ENCODE measurements at places on chromosomes 12 and 14.
A peak's percentile ranks its signal among the peaks of the same experiment; 100 is the strongest.

DNA sequence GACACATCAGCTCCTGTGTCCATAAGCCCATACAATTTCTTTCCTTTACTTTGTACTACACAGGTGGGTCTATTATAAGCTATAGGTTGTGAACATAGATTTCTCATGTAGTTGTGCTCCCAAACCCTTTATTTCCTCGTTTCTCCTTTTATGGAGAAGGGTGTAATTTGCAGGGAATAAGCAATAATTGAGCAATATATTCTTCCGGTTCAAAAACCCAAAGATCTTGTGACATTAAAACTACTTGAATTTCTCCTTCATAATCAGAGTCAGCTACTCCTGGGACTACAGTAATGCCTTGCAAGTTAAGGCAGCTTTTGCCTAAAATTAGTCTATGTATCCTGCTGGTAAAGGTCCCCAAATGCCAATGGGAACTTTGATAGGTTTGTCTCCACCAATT lies 19.1 kb upstream of the MAPKAPK5 start:
- DNase-seq, result no peak

DNA sequence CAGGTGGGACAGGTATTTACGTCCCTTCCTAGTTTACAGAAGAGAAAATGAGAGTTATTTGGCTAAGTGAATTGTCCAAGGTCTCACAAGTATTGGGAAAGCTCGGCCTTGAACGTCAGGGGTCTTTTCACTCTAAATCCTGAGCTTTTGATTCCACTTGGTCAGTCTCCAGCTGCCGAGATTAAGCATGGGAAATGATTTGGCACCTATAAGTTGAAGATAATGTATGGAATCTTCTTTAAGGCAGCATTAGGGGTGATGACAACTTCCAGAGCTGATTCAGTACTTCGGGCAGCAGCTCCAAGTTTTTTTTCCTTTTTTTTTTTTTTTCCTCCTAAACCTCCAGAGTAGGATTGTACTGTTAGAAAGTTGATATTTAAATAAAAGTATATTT lies 722 bp downstream of the FAM234B start:
- no peak for DNase-seq

DNA sequence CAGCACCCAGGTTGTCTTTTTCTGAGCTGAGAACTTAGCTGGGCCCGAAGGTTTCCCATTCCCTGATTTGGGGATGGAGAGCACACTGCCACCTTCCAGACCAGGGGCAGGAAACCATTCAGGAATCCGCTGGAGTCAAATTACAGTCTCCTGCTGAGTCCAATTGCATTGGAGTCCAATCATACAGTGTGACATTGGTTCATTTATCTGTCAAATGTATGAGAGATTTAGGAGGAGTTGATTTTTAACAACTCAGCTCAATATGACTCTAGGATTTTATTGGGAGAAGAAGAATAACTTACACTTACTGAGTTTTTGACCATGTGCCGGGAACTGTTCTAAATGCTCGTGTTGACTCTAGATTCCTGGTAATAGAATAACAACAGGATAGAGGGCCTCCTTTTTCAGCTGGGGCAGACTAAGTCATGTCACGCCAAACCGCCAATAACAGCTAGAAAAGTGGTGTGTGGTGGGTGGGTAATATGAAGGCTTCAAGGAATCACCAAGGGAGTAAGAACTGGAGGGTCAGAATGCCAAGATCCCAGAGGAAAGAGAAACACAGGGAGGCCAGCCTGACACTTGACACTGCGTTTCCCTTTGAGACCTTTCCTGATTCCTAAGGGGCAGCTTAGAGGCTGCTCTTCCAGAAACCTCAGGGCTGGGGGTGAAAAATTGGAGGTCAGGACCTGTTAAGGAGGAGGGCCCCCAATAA lies 11.5 kb downstream of the SYNDIG1L start:
- no peak for DNase-seq

- peak; percentile 70 for DNase-seq
These were observed 24.5 kb downstream of the MOK start for GRCh38 chr14:102280376-102280962.

DNA sequence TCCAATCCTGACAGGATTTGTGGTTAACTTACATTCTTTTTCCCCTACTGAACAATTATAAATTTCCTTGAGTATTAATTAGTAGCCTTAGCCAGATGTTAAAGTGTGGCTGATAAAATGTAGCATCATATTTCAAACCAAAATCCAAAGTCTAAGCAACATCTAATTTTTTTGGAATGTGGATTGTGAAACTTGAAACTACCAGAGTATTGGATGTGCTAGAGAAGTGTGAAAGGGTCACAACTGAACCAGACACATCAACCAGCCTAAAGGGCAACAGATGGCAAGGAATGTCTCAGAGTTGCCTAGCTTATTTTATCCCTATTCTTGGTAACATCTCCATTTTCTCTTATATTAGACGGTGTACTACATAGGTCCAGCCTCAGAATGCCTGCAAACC lies 153.1 kb upstream of the DCN start:
- DNase-seq, result no peak

- DNase-seq, result no peak
These were observed 37.3 kb downstream of the GPR135 start for GRCh38 chr14:59427653-59428580.

GRCh38 chr12:47755655-47756562 lies 2.8 kb downstream of the RAPGEF3 start:
- DNase-seq, result no peak

- no peak for DNase-seq
These were observed 3.4 kb downstream of the CDK2AP1 start for GRCh38 chr12:123267991-123268843.

DNA sequence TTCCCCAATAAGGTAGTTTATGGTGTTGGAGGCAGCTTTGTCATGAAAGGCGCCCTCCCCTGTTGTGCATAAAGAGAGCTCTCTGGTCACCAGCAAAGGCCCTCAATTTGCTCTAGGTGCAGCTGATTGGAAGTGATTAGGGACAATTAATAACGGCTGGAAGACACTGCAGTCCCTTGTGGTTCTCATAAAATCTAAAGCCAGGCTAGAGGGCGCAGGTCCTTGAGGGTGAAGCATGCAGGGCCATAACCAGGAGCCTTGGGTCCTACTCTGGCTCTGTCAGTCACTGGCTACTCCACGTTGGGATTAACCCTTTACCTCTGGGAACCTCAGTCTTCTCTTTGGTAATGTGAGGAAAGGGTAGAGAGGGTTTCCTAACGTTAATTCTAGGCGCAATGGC lies 1.9 kb downstream of the DAAM1 start:
- DNase-seq, result no peak

DNA sequence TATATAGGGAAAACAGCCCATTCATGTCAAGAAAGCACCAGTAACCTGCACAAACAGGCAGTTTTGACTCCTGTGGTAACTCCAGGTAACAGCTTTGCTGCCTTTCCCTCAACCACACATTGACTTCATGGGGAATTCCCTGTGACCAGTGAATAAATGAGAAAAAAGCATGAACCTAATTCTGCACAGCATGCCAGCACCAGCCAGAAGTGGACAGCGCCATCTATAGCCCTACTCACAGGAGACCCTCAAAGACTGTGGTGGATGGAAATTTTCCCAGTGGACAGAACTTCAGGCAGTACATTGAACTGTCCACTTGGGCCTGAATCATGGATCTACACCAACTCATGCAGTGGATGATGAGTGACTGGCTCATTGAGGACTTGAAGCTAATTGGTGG lies 152.1 kb downstream of the SLC8A3 start:
- no peak for DNase-seq

- DNase-seq, result no peak
These were observed 171.9 kb downstream of the RGS6 start for GRCh38 chr14:72104011-72104613.

DNA sequence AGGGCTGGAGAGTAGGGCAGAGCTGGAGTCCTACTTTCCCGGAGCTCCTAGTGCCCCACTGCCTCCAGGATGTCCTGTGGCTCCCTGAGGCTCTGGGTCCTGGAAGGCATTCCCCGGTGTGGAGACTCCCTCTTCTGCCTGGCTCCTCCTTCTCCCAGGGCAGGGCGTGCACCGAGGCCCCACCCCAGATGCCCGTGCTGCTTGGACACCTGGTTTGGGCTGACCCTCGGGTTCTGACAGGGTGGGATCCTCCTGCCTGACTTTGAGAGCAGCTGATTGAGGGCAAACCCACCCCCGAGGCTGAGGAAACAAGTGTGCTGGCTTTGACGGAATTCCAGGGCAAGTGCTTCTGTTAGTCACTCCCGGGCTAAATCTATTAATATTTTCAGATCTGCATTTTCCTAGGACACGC lies 15.4 kb downstream of the TEAD4 start:
- DNase-seq, result no peak

GRCh38 chr14:91354979-91355685 lies 62.5 kb downstream of the CCDC88C start:
- DNase-seq, result no peak

- DNase-seq, result peak; percentile 9
These were observed 69.9 kb upstream of the CNTN1 start for GRCh38 chr12:40622246-40622838.

GRCh38 chr12:4787965-4788364 lies 67.8 kb downstream of the GALNT8 start:
- no peak for DNase-seq

GRCh38 chr14:65470404-65470880 lies 57.9 kb downstream of the FUT8 start:
- DNase-seq, result no peak

DNA sequence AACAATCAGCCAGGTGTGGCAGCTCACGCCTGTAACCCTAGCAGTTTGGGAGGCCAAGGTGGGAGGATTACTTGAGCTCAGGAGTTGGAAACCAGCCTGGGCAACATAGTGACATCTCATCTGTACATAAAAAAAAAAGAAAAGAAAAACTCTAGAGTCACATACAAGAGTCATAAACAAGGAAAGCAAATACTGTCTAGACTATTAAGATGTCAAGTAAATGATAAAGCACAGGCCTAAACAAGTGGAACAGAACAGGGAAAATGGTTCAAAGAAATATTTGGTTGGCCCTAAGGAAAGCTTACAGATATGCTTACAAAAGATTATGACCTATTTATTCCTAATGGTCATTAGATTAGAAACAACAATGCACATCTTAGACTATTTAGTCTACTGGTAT lies 12.3 kb downstream of the CDK17 start:
- no peak for DNase-seq

GRCh38 chr14:37580146-37580545 lies 14.9 kb downstream of the FOXA1 start:
- DNase-seq, result no peak

DNA sequence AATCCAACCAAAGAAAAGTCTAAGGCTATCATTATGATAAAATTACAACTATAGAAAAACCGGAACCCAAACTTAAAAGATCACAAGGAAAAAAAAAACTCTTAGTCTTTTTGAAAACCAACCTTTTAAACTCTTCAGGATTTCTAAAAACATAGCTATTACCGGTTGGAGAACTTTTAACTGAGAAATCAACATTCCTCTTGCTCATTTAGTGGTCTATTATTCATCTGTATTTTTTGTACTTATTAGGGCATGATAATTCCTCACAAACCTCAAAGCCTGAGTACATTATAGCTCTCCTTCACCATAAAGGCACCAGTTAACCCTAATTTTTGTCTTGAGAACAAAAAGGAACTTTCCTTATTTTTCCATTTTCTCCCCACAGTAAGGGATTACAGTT lies 10.4 kb downstream of the LUM start:
- DNase-seq, result peak; percentile 28

- no peak for DNase-seq
These were observed 9.2 kb upstream of the TC2N start for GRCh38 chr14:91876492-91876891.

GRCh38 chr12:71710276-71711125 lies 24.6 kb downstream of the TMEM19 start:
- DNase-seq, result peak; percentile 51

DNA sequence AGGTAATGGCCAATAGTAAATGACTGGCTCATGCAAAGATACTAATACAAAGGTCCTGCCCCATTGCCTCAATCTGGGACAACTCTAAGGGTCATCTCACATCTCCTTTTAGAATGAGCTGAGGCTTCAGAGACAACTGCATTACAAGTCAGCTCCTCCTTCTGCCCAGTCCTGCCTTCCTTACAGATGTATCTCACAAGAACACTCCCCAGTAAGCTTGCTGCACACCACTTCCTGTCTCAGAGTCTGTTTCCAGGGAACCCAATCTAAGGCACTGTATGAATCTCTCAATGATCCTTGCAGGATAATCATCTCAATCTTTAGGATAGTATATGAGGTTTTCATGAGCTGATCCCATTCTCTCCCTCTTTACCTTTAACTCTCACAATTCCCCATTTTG lies 57.8 kb upstream of the ZDHHC17 start:
- no peak for DNase-seq

- DNase-seq, result no peak
These were observed 21.5 kb downstream of the P2RX2 start for GRCh38 chr12:132639956-132640520.

DNA sequence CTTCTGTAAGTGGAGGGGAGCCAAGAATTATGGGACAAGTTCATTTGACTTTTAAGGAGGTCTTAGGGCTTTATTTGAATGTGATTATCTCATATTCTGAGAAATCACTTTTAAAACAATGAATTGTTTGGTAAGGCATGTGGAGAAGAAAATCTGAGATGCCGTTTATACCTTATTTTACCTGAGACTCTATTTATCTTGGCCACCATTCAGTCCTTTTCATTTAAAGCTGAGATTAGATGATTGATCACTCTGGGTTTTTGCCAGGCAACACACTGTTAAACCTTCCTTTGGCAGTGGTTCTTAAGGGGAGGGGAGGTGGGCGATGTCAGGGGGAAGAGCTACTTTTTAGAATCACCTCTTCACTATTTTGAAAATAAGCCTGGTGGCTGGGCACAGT lies 11.4 kb downstream of the CAND1 start:
- DNase-seq, result no peak

- peak; percentile 41 for DNase-seq
These were observed 25.5 kb upstream of the TXNRD1 start for GRCh38 chr12:104189915-104190555.

DNA sequence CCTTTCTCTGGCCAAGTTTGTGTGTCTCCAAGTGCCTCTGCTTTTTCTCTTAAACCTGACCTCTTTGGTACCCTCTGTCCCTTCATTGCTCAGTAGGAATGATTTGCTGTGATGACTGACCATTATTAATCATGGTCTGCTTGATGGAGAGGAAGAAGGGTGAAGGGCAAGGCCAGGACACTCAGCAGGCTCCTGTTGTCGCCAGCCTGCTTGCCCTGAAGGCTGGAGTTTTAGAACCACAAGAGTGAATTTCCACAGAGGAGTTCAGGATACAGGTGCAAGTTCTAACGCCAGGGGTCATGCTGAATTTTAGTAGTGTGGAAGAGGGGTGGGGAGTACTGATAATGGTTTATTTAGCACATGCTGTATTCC lies 2.8 kb upstream of the ITGA5 start:
- no peak for DNase-seq

DNA sequence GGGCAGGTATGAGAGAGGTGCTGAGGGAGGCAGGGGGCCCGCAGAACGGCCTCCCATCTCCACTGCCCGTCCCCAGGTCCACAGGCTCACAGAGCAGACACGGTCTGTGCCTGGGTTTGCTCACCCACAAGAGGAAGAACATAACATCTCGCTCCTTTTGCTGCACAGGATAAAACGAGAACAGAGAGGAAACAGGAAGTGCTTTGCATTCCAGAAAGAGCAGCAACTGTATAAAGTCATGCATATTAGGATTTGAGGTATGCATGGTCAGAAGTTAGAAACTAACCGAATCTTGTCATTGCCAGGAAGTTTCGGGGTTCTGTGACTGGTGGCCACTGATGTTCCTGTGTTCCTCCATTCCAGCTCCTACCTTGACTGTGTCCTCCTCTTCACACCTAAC lies 25.0 kb downstream of the NTF3 start:
- peak; percentile 75 for DNase-seq

GRCh38 chr14:71534506-71534905 lies 397.7 kb upstream of the RGS6 start:
- no peak for DNase-seq
